ENCODE measurements at places on chromosomes 7 and 10.

DNA sequence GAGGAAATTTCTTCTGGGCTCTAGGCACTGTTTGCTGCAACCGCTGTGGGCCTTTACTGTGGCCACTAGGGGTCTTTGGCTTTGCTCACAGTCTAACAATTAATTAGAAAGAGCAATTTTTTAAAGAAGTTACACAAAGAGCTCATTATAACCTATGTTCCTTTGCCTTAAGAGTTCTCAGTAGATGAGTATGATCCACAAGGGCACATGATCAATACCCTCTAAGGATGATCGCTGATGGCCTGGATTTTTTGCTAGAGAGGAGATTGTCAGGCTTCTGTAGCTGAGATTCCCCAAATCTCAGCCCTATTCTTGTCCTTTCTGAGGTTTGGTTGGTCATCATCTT, 80.8 kb upstream of the RHOBTB1 start:
- DNase-seq = no peak

DNA sequence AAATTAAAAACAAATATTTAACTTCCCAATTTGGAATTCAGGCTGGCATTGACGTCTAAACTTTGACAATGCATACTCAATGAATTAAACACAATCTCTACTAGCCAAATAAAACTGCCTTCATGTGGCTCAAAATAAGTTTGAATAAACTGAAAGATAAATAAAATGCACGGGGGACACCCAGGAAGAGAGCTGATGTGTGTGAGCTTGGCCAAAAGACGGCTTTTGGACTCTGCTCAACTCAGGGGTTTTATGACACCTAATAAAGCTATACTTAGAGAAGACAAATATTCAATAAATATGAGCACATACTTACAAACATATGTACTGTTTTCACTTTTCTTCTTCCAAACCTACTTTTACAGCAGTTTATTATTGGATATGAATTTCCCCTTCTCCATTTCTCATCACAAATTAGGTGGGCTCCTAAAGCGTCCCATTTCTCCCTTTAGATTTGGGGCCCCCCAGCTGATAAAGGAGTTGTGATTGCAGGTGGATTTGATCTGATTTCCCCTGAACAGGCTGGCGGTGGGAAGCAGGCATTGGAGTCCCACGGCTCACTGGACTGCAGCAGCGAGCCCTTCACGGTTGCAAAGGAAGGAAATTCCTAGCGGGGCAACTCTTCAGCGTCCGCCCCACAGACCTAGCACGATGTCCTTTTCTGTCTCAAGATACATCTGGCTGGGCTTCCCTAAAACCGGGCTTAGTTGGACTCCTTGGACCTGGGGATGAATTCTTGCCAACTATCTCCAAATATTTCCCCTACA, 79.6 kb downstream of the INSIG1 start:
- DNase-seq = no peak

- no peak for DNase-seq
Measured at GRCh38 chr10:71076473-71077142, 135.8 kb upstream of the UNC5B start.

- no peak for DNase-seq
Measured at GRCh38 chr10:49761789-49762565, at the start of gene OGDHL. Gene OGDHL, minus strand, starts transcription at chr10:49762323. Its CDS starts 3,731 bp downstream, at chr10:49758592.

GRCh38 chr7:45568536-45569289, 5.5 kb upstream of the ADCY1 start:
- no peak for DNase-seq

- no peak for DNase-seq
Measured at GRCh38 chr7:31724696-31725095, 37.7 kb downstream of the PPP1R17 start.

DNA sequence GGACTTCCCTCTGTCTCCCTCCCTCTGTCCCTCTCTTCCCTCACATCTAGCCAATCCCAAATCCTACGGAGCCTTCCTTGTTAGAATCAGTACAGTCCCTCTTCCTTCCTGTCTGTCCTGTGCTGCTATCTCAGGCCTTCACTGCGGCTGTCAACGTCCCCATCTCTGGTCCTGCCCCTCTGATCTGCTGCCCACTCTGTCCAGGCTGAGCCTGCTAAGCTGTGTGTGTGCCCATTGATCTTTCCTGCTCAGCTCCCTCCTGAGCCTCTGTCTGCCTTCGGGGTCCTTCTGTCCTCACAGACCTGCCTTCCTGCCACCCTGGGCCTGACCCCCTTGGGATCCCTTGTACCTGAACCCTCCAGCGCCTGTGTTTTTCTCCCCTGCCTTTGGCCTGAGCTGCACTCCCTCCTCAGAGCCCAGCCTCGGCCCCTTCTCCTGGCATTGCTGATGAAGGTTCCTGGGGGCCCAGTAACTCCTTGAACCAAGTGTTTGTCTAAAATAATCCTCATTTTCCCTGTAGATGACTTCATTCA, 182.1 kb upstream of the SHH start:
- peak; percentile 3 for DNase-seq

- DNase-seq = no peak
Measured at GRCh38 chr7:20199015-20199737, 18.0 kb downstream of the MACC1 start.

- DNase-seq = no peak
Measured at GRCh38 chr7:66352071-66352470, 146.9 kb downstream of the TPST1 start.

GRCh38 chr7:98994046-98994944, 116.0 kb downstream of the TRRAP start:
- DNase-seq = no peak

- DNase-seq = no peak
Measured at GRCh38 chr10:104331208-104331838, 6.9 kb downstream of the ITPRIP start.

DNA sequence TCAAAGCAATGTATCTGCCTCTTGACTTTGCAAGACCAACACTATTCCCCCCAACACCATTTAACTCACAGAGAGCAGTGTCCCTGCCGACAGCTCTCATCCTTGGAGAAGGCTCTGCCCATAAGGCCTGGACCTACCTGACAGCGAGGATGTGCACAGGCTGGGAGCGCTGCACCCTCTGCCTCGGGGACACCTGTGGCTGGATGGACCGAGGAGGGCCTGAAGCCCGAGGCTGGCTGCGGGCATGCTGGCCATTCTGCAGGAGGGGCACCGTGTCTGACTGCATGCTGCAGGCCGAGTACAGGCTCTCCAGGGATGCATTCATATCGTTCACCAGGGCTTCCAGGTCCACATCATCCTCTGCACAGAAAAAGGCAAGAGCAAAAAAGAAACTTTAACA, 108.4 kb downstream of the GRB10 start:
- no peak for DNase-seq

DNA sequence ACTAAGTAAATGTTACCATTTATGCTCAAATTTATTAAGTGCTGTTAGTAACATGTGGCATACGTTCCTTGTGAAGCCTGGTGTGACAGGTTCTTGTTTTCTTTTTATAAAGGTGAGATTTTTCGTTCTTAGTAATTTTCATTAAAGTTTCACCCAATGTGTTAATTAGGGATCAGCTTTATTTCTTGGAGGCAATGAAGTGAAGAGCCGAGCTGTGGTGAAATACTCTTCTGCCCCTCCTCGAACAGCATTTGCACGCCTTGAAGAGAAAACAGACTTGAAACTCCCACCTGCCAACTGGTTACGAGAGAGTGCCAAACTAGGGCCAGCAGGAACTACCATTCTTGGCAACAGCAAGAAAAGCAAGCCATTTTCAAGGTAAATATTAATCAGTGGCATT, 1.5 kb downstream of the EDRF1 start:
- no peak for DNase-seq

- no peak for DNase-seq
Measured at GRCh38 chr10:68697106-68697505, 23.9 kb upstream of the CCAR1 start.

DNA sequence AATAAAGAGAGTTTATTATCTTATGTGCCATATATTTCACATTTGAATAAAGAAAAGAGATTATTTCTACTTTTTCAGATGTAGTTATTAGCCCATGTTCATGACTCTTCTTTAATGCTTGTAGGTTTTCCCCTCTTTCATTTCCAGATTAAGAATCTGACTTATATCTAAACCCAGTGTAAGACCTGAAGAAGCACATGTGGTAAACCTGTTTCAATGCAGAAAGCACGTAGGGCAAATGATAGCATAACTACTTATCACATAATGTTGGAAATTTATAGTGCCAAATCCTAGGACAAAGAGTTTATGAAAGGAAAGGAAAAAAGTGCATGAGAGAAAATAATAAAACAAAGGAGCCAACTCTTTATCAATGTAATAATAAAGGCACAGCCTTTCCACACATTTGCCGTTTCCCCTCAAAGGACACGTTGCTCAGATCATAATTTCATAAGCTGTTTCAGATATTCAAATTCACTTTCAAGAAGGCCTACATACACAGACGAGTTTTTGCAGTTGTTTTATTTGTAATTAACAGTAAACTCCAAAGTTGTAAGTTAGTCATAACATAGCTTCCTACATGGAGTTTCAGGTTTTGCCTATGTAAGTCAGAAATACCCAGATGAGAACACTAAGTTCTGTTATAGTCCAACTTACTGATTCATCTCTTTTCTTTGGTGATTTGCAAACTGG, 88.8 kb upstream of the MDFIC start:
- no peak for DNase-seq

DNA sequence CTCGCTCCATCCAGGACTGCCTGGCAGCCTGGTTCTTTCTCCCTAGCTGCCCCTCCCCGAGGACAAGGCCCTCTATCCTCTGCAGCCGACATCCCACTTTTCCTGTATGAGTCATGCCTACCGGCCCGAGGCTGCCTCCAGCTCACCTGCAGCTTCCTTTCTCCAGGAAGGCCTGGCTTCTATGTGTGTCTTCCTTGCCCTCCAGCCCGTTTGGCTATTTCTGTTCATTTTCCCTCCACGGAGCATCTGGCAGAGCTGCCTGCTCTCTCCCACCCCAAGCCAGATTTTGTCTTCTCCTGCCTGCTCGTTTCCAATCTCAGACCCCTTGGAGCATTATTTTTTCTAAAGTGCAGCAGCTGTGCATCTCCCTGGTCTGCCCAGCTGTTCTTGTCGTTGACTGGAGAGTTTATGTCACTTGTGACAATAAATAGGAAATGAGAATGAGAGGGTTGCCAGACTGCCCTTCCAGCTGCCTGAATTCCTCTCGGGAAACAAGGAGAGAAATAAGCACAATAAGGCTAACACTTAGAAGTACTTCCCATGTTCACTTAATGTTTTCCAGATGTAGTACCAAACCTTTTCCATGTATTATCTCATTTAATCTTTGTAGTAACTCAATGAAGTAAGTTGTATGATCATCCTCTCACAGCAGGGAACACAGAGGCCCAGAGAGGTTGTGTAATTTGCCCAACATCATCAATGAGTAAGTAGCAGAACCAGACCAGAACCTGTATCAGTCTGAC, 19.7 kb downstream of the UBTD1 start:
- DNase-seq = no peak

- no peak for DNase-seq
Measured at GRCh38 chr10:132550366-132551092, 12.9 kb downstream of the INPP5A start.

DNA sequence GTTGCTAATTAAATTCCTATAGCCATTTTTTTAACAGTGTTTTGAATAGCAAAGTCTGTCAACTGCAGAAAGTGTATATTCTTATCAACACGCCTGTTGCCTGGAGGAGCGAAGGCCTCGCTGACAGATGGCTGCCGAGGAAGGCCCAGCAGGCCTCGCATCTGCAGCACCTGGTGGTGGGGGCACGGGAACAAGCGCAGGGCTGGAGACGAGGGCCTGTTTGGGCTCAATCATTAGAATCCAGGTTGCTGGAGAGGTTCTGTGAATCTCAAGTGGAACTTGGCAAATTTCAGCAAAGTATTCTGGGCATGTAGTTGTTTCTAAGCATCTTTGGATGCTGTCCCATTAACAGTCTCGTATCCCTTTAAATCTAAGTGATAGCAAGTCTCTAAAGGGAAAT, 66.1 kb upstream of the FAM204A start:
- DNase-seq = no peak

DNA sequence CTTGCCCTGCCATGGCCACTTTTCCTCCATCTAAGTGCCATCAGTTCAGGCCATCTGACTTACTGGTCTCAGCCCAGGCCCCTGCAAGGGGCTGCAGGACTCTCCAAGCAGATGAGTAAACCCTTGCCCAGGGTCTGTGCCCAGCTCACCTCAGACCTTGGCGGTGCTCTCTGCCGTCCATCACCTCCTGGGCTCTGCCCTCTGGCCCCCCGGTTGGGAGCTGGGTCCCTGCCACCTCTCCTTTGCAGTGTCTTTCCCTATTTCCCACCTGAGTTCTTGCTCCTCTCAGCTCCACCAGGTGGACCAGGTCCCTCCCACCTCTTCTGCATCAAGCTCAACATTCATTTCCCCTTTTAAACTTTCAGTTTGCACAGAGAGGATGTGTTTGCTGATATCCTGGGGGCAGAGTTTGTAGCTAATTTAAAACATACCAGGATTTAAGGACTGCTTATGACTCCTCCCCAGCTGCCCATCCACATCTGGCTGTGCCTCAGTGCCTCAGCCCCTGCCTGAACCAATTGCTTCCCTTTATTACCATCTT, 135.5 kb downstream of the SLIT1 start:
- DNase-seq = no peak

DNA sequence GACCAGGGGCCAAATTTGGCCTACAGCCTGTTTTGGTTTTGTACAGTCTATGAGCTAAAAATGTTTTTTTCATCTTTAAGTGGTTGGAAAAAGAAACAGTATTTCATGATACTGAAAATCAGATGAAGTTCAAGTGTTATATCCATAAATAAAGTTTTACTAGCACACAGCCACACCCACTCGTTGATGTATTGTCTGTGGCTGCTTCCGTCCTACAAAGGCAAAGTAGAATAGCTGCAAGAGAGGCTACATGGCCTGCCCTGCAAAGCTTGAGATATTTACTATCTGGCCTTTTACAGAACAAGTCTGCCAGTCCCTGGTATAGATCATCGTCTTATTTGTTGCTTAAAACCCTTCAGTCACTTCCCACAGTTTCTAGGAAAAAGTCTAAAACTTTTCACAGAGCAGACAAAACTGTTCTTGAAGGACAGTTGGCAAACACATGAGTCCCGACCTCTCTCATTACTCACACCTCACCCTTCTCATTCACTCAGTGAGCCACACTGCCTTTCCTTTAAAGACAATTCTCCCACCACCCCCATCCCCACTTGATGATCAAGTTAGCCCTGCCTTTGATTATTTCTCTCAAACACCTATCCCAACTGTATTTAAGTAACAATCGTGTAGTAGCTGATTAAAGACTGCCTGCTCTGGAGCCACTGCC, 9.9 kb downstream of the RHEB start:
- no peak for DNase-seq

- no peak for DNase-seq
Measured at GRCh38 chr7:101890749-101891523, 73.5 kb downstream of the CUX1 start.
